Transverse colon (tissue), 4 donors: ENCODE measurements at places on chromosomes 5 and 9. TPM values are rescaled to one million over a fixed set of nuclear protein-coding genes. Genes with fewer than 3 reads are reported as not detected.

- no peak for DNase-seq
Observed at GRCh38 chr9:121622387-121623203, 28.8 kb upstream of the DAB2IP start.

DNA sequence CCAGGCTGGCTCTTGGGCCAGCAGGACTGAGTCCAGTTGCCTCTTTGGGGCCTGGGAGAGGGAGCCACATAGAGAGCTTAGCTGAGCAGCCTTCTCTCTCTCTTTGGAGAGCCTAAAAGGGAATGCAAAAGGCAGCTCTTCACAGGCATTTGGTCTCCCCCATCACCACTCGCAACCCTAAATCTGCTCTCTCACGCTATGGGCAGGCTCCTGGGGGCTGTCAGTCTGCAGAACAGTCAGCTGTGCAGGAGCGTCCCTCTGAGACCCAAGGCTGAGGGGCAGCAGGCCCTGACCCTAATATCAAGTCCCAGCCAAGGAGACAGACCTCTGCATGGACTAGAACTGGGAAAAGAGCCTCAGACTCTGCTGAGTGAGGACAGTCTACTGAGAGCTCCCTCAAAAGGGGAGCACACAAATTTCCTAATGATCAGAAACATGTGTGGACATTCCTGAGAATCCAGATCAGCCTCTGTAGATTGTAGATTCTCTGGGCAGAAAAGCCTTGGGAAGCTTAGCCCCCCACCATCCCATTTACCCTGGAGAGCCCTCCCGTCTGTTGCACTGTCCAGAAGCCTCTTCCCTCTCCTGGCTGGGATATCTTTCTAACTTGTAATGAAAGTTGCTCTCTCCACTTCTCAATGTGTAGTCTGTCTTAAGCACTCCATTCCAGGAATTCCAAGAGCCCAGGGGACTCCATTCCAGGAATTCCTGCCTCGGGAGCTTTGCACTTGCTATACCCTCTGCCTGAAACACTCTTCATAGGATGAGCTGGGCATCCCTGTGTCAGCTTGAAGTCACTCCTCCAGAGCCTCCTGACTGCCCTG is 79.4 kb downstream of the FAM114A2 start:
- no peak for DNase-seq

- no peak for DNase-seq
Observed at GRCh38 chr5:181005791-181006190, 17.1 kb downstream of the BTNL3 start.

DNA sequence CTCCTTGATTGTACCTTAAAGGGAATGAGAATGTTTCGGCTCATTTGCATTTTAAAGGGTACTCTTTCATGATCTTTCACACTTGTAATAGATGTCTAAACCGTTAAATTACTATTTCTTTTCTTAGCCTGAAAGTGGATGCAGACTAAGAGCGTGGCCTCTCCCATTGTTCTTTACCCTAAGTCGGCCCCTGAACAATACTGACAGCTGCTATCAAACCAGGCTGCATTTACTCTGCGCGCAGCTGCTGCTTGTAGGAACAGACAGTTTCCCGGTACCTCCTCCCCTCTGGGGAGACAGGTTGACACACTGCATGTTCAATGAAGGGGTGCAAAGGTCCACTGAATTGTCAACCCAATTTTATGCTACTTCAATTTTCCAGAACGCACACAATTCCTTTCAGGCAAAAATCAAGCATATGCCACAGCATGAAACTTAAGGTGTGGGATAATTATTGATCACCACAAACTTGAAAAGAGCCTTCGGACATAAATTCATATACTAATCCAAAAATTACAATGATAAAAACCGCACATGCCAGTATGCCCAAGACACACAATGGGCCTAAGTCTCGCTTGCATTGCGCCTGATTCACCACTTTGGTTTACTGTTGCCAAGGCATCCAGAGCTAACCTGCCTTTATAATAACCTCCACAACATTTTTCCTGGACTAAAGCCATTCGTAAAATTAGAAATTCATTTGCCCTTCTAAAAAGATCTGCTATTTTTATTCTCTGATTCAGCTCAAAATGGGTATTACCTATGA is 39.7 kb downstream of the TLE1 start:
- peak; percentile 19 for DNase-seq

- DNase-seq = no peak
Observed at GRCh38 chr5:21831145-21831787, 1021.9 kb downstream of the CDH12 start.

Gene DMGDH
- not detected for total RNA-seq

DNA sequence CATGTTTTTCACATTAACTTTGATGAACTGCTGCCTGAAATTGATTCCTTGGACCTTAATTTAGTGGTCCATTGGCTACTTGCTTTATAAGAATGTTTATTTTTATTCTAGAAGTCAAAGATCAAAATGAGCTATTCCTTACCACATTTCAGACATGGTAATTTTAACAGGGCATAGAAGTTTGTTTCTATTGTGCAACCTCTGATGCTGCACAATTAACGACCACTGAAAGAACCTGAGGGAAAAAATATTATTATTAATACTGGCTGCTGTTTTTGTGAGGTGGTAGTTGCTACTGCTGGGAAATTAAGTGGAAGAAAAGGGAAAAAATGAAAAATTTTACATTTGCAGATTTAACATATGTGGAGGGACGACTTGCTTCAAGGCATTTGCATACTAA is 37.9 kb upstream of the RAB3C start:
- DNase-seq = no peak
